ENCODE measurements at places on chromosomes 11 and 22. TPM values are rescaled to one million over a fixed set of nuclear protein-coding genes. Genes with fewer than 3 reads are reported as not detected.
A peak's percentile ranks its signal among the peaks of the same experiment; 100 is the strongest.

DNA sequence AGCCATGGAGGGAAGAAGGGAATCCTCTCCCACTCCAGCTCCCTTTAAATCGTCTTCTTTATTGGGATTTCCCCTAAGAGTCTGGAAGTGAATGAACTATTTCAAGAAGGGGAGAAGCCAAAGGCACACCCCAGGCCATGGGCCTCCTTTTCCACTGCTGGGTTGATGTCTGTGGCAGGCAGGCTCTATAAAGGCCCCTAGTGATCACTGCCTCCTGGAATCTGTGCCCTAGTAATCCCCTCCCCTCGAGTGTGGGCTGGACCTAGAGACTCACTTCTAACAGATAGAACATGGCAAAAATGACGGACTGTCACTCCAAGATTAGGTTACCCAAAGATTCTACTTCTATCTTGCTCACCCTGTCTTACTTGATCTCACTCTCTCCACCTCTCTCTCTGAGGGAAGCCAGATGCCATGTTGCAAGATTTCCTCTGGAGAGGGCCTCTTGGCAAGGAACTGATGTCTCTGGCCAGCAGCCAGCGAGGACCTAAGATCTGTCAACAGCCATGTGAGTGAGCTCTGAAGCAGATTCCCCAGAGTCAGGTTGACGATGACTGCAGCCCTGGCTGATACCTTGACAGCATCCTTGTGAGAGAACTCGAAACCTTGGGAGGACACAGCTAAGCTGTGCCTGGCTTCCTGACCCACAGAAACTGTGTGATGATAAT lies 444.8 kb downstream of the SOX6 start:
- DNase-seq: peak; percentile 6

DNA sequence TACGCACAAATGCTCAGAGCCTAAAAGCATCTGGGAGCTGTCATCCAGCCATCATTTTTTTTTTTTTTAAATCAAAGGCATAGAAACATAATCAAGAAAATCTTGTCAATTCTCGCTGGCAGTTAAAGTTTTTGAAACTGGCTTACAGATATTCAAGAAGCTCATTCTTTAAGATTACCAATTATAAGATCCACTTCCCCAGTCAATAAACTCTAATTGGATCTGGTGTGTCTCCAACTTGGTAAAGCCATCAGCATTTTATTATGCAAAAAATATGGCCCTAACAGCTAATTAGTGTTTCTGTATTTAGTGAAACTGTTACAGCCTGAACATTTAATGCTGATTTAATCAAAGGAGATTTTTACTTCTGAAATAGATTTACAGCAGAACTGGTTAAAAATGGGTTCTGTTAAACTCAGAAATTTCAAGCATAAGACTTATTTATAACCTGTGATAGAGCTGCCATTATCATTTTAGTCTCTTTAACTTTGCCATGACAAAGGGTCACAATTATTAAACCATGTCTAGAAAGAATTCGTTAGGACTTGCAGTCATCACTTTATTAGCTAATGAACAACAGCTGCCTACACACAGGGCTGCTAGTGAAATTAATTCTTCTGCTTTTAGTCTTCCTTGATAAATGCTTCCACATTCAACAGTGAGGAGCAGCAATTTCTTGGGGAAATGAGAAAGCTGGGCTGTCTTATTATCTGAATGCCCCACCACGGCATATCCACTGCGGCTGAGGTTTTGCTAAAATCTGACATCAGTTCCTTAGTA lies 176.4 kb upstream of the PITPNB start:
- no peak for DNase-seq

DNA sequence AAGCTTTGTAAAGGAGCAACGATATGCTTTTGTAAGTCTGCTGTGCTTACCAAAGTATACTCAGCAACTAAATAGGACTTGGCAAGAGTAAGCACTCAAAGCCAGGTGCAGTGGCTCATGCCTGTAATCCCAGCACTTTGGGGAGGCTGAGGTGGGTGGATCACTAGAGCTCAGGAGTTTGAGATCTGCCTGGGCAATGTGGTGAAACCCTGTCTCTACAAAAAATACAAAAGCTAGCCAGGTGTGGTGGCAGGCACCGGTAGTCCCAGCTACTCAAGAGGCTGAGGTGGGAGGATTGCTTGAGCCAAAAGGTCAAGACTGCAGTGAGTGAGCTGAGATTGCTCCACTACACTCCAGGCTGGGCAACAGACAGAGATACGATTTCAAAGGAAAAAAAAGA lies 67.5 kb downstream of the PAK1 start:
- no peak for DNase-seq

GRCh38 chr11:8092587-8093424 lies 11.8 kb downstream of the TUB start:
- DNase-seq: peak; percentile 70

DNA sequence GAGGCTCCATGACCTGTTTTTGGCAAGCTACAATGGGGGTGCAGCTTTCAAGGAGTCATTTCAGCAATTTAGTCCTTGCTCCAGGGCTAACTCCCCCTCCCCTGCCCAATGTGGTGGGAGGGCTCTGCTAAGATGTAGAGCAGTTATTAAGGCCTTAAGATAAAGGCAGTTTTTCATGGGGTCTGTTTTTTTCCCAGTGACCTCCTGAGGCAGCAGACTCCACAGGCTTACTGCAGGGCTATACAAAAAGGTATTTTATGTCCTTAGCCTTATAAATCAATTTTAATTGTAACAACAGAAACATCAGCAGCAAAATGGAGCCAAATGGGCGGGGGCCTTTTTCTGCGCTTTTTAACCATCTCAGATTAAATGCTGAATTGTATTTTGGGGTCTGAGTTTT lies 192.3 kb downstream of the KIRREL3 start:
- no peak for DNase-seq

- DNase-seq: no peak
Measured at GRCh38 chr11:111476956-111477355, 35.2 kb downstream of the BTG4 start.

DNA sequence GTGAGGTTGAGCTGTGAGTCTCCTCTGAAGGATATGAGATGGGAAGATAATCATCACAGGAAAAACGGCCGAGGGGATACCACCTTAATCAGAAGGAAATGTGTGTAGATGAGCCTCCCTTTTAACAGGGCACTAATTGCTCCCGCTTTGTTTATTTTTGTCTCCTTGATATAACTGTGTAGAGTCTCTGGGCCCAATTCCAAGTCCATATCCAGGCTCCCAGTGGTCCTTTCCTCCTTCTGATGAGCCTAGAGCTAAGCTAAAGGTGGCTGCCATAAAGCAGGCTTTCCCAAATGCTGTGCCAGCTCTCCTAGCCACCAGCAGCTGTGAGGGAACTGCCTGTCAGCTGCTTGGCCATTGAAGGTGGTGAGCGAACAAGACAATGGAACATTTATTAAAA lies 17.1 kb upstream of the CCDC90B start:
- DNase-seq: no peak

DNA sequence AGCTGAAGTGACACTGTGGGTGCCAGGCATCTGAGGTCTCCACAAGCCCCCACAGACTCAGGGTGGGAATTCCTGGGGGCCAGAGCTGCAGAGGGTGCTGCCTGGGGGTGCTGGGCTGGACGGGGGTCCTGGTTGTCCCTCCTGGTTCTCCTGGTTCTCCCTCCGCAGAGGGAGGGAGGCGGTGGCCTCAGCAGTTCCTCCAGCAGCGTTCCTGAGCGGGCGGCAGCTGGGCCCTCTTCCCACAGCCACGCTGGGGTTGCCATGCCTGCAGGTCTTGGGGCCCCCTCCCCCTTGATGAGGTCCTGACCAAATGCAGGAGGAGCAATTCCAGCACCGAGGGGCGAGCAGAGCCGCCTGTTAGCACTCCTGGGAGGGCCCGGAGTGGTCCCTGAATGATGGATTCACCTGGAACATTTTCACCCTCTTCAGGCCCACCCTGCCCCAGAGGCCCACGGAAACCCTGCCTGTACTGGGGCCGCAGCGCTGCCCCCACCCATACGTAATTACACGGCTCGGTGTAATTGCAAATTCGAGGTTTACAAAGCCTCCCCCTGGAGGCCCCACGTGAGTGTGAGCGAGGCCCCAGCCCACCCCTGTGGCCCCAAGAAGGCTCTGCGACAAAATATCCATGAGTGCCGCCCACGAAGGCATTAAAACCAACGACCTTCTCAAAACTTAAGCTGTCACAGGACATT lies 635 bp downstream of the C11orf21 start:
- no peak for DNase-seq

DNA sequence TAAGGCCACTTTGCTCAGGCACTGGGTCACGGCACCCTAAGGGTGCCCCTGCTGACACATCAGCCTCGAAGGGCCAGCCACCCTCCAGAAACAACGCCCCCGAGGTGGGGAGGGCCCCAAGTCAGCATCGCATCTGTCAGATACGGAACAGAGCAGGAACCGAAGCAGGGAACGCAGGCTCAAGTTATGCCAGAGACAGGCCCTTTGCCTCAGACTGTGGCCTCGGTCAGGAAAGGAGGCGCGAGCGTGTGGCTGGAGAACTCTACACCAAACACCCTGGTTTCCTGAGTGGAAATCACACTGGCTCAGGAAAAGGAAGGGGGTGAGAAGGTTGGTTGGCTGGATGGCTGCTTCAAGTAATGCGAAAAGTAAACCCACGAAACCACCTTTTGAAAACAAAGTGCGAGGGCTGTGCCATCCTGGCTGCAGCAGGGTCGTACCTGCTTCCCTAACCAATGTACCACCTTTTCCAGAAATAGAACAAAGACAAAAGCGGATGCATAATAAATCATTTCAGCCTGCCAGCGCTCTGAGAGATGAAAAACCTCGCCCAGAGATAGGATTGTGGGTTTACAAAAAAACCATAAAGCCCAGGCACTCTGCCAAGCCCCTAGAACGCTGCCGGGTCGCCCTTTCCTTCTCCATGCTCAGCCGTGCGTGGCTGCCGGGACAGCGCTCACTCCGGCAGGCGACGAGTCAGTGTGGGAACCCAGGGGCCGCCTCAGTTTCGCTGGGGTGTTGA lies 38.6 kb downstream of the TRMU start:
- DNase-seq: peak; percentile 46

DNA sequence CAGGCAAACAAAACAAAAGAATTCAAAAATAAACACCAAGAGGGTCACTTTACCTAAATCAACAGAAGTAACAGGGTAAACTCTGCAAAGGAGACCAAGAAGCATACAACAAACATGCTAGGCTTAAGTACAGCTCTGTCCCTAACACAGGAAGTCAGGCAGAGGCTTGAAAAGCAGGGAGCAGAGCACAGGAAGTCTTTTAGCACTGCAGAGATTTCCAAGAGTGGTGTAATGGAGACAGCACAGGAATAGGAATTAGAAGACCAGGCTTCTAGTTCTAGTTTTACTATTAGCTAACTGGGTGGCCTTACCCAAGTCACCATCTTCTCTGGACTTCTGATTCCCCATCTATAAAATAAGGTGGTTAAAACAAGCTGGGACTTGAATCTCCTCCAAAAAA lies 1.9 kb downstream of the RBFOX2 start:
- peak; percentile 39 for DNase-seq

GRCh38 chr11:12411806-12412727 lies 34.7 kb downstream of the PARVA start:
- peak; percentile 97 for DNase-seq

GRCh38 chr11:120061036-120061760 lies 76.7 kb downstream of the TRIM29 start:
- DNase-seq: peak; percentile 44

GRCh38 chr11:77967121-77967520 lies 27.3 kb downstream of the INTS4 start:
- DNase-seq: no peak

Gene MUC5AC
- not detected for total RNA-seq

Gene KCNJ5
- not detected for total RNA-seq

Gene CD44
- total RNA-seq: 667 TPM

Gene OR51I1
- not detected for total RNA-seq

Gene B3GAT1
- not detected for total RNA-seq

Gene TRIM48
- not detected for total RNA-seq

Gene TCN2
- 6.2 TPM for total RNA-seq

Gene SYT12
- total RNA-seq: 0.81 TPM

Gene LSP1
- 4.0 TPM for total RNA-seq

Gene NUMA1
- 126 TPM for total RNA-seq

Gene BRSK2
- not detected for total RNA-seq

Gene VSIG10L2
- not detected for total RNA-seq

Data from M059J (cell line).